ENCODE measurements at places on chromosomes 2 and 18.

DNA sequence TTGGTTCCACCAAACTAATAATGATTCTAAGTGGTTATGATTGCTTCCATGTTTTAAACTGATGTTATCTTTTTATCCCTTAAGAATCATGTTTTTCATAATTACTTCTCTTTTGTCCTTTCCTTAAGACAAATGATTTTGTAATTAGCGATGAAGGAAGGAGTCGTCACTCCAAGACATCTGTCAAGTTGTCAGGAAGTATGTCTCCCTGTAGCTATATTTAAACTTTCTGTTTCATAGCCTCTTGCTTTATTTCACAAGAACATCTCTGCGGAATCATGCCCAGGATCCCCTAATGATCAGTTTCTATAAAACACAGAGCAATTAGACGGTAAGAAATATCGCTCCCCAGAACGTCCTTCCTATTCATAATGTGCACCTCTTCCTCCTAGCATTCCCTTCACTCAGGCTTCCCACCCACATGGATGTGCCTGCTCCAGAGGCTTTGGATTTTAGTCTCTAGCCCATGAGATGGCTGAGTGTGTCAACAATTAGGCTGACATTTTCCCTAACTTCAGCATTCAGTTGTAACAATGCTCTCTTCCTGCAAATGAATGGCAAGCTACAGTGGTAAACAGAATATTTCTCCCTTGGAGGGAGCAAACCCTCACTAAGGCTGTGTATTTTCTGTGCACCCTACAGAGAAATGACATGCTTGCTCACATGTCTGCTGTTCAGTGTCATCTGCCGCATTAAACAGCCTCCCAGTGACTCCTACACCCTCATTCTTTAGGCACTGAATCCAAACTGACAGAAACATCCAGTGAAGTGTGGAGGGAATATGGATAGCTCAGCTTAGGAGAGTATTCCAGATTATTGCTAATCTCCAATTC, 879.6 kb upstream of the CELF4 start:
- no peak for DNase-seq

- peak; percentile 95 for DNase-seq
Measured at GRCh38 chr2:136025057-136025973, 39.9 kb upstream of the DARS1 start.

GRCh38 chr2:241223211-241224017, 34.9 kb downstream of the ANO7 start:
- DNase-seq = no peak

GRCh38 chr18:49848115-49848514, 34.8 kb upstream of the ACAA2 start:
- DNase-seq = no peak

- no peak for DNase-seq
Measured at GRCh38 chr18:22550366-22550765, 132.7 kb upstream of the CTAGE1 start.

DNA sequence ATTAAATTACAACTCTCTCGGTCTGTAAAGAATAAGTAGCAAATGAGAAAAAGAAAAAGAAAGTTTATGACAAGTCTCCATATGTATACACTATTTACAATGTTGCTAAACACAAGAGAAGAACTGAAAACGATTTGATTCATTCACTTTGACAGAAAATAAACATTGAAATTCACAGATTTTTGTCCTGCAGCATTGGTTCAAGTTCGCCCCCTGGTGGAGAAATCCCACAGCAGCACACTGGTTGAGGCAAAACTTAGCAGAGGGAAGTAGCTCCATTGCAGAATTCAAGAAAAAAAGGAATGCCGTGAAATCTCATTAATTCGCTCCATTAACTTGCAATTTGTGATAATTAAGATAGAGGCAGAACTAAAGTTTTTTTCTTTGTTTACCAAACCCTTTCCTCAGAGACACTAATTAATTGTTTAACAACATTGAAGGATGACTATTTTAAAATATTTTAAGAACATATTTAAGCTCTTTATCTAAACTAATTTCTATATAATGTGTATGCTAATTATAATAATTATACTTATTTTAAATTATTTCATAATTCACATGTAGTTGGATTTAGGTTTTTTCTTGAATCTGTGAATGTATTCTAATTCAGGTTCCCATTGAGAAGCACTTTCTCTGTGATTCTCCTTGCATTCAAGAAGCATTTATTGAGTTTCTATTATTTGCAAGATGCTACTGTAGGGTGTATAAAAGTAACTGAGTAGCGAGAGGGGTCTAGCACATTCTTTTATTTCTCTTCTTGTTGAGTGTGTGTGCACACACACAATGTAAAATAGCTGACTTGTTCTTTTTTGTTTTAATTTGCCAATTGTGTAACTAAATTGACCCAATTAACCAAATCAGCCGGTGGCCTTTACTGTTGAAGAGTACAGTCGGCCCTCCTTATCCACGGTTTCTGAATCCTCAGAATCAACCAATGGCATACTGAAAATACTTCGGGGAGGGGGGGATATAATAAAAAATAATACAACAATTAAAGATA, 74.1 kb downstream of the COL4A3 start:
- peak; percentile 77 for DNase-seq

GRCh38 chr18:4040391-4041092, 414.6 kb downstream of the DLGAP1 start:
- DNase-seq = no peak
